ENCODE measurements at places on chromosomes 16 and 17. TPM values are rescaled to one million over a fixed set of nuclear protein-coding genes. Genes with fewer than 3 reads are reported as not detected.

- no peak for DNase-seq
Observed at GRCh38 chr17:74737299-74738050, 419 bp downstream of the RAB37 start.

- DNase-seq, result peak; percentile 76
Observed at GRCh38 chr17:78781104-78781892, 775 bp downstream of the CYTH1 start.

GRCh38 chr17:29179232-29180033, 765 bp downstream of the MYO18A start:
- DNase-seq, result no peak

- DNase-seq, result no peak
Observed at GRCh38 chr17:20156196-20157000, 147.2 kb downstream of the SPECC1 start.

- no peak for DNase-seq
Observed at GRCh38 chr16:85199069-85199725, 86.9 kb upstream of the CIBAR2 start.

DNA sequence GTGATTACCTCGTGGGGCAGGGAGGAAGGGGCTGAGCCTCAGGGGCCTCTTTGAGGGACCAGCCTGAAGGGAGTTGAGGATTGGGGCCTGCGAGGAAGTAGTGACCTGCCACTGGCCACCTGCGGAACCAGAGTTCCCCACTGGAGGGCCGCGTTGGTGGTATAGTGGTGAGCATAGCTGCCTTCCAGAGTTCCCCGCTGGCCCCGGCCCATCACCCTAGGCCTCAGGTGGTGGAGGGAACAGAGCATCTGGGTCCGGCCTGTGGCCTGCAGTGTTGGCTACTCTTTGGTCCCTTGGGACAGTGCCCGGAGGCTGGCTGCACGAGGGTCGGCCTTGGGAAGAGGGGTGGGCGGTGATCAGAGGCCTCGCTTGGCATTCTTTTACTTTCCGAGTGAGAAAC, 20.5 kb downstream of the MGAT5B start:
- DNase-seq, result no peak

- DNase-seq, result no peak
Observed at GRCh38 chr16:46883353-46883689, 841 bp upstream of the GPT2 start.

DNA sequence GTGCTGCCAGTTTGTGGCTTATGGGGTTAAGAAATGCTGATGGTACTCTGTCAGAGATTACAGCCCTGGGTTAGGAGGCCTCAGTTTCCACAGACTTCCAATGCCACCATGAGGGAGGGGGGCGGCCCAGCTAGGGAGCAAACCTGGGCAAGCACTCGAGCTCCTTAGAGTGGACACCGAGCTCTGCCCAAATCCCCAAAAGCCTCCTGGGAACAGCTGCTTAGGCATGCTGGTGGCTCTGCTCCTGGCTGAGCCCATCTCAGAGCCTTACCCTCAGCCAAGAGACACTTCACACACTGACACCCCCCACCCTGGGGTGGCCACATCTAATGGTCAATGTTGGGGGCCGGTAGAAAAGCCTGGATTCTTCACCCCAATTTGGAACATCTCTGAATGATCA, 66.1 kb downstream of the C16orf78 start:
- DNase-seq, result peak; percentile 38

DNA sequence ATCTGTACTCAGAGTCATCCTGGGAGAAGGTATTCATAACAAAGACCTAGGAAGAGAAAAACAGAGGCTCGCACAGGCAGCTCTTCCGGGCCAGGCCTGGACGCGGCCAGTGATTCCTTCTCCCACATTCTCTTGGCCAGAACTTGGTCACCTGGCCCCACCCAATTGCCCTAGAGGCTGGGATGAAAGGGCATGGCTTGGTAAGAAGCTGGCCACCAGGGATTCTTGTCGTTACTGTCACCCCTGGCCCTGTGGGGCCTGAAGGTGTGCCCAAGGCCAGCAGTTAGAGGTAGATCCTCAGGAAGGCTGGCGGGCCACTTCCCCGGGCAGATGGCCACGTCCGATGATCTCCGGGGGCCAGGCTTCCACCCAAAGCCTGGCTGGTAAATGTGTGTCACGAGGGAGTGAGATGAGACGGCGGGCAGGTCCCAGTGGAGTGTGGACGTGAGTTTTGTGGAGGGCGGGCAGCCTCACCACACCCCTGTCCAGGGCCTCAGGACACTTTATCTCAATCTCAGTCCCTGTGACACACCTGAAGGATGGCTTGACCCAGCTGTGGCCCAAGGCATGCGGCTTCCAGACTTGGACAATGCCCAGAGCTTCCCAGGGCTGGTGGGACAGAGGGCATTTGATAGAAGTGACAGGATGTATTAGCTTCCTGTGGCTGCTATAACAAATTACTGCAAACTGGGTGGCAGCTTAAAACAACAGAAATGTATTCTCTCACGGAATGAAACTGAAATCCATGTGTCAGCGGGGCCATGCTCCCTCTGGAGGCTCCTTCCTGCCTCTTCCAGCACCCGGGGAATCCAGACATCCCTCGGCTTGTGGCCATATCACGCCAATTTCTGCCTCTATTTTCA, 66.3 kb upstream of the GSE1 start:
- DNase-seq, result no peak

- DNase-seq, result no peak
Observed at GRCh38 chr16:70793851-70794502, 7.0 kb downstream of the VAC14 start.

DNA sequence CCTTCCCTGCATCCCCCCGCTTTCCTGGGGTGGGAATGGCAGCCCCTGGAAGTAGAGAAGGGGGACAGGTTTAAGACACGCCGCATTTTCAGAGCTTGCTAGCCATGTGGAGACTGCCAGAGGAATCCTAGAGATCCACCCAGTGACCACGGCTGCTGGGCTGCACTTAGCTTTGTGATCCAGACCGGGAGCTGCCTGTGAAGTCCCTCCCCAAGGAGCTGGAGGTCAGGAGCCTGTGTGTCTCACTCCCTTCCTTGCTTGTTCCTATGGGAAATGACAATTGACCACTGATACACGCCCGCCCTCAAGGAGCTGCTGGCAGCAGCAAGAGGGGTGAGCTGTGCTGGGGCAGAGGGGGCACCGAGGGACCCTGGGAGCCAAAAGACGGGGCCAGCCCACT, 73.7 kb downstream of the SREBF1 start:
- no peak for DNase-seq

- peak; percentile 91 for DNase-seq
Observed at GRCh38 chr17:50266384-50267073, 7.7 kb upstream of the TMEM92 start.

DNA sequence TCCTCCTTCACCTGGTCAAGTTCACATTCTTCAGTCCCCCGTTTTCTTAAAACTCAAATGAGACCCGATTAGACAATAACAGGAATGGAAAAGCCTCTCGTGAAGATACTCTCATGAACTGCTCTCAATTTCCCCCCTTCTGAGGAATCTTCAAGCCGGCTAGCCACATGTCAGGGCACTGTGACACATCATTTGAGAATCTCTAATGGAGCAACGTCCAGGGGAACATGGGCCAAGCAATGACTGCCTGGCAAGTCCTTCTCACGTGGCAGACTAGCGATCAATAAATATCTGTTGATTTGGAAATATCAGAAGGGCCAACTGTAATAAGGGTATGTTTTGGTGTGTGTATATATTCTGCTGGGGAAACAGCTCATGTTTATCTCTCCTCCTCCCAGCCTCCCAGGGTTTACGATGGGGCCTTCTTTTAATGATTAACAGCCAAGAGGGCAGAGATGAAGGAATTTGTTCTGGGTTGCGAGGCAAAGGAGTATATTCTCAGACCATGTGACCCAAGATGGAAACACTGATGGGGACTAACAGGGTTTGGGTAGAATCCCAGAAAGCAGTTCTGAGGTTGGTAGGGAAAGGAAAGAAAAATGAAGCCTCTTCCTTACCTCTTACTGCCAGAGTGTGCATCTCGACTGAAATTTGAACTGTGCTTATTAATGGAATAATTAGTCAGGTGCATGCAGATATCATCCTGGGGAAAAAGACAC, 21.4 kb downstream of the TTLL6 start:
- DNase-seq, result no peak

- no peak for DNase-seq
Observed at GRCh38 chr17:43669971-43670644, 8.4 kb upstream of the MEOX1 start.

KRTAP17-1 gene
- total RNA-seq, result not detected

FASN gene
- 12.7 TPM for total RNA-seq

CCDC144A gene
- 3.9 TPM for total RNA-seq

KRTAP9-3 gene
- total RNA-seq, result not detected

HAS3 gene
- 0.66 TPM for total RNA-seq

ADAM11 gene
- 3.3 TPM for total RNA-seq

EPOP gene
- total RNA-seq, result 0.49 TPM

Measured in sigmoid colon (tissue), 7 donors.